ENCODE measurements at places on chromosomes 4 and X.
A peak's percentile ranks its signal among the peaks of the same experiment; 100 is the strongest.

- no peak for DNase-seq
Observed at GRCh38 chr4:141248486-141248885, 27.8 kb downstream of the ZNF330 start.

DNA sequence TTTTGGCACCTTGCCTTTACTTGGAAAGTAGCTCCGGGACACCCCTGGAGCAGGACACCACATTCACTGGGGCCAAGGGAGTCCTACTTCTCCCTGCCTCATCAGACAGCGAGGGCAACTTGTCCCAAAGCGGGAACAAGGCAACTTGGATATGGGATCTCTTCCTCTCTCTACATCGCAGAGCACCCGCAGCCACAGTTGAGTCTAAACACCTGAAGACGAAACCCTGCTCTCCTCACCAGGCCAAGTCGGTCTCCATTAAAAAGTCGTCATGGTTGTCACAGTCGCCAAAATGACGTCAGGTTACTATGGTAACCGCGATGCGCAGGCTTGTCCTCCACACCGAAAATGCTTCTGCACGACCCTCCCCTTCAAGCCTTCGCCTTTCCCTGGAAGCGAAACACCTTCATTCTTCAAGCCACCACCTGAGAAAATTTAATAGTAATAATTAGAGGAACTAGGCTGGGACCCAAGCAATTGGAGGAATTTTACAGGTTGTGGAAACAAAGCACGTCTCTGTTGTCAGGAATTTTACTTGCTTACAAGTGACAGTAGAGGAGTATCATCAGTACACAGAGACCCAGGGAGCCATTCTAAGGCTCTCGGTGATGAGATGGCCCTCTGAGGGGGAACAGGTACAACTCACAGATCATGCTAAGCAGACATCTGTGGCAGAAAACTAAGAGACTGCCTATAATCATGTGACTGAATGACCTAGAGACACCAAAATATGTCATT, 30.5 kb upstream of the TCEAL4 start:
- peak; percentile 71 for DNase-seq

GRCh38 chr4:139849219-139849618, 183.6 kb downstream of the MGST2 start:
- no peak for DNase-seq

DNA sequence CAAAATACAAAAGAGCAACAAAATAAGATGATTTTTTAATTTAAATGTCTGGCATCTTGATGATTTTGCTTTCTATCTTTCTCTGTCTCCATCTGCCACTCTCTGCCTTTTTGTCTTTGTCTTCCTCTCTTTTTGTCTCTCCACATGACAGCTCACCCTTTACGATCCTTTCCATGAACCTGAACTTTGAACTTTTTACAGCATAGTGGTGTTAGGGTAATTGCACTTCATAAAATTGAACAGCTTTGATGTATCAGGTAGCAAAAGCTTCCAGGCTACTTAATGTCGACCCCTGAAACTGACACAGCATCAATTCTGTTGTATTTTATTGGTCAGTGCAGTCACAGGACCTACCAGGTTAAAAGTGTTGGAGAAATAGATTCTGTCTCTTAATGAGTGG, 1517.0 kb downstream of the ADGRL3 start:
- DNase-seq, result no peak

- DNase-seq, result no peak
Observed at GRCh38 chr4:36282503-36283030, 1.2 kb downstream of the DTHD1 start.

All from hindlimb muscle (tissue), 1 donor.